A549 treated with ZK216348 at 1 μM for 4 hours (cell line): ENCODE measurements at places on chromosomes 2 and 18. TPM values are rescaled to one million over a fixed set of nuclear protein-coding genes. Genes with fewer than 3 reads are reported as not detected.

STON1 gene
- 0.31 to 0.48 TPM (median 0.40 TPM) in 5 replicates for total RNA-seq

FARP2 gene
- total RNA-seq: 15.1 to 30.1 TPM (median 27.0 TPM) in 5 replicates

MEP1B gene
- total RNA-seq: 0.09 TPM in 1 of 5 replicates, not detected in the others

XIRP2 gene
- not detected in 5 replicates for total RNA-seq

GAL3ST2 gene
- total RNA-seq: 0.20 to 0.46 TPM (median 0.33 TPM) in 5 replicates

NEB gene
- 0.11 to 0.50 TPM (median 0.24 TPM) in 5 replicates for total RNA-seq

ARL6IP6 gene
- total RNA-seq: 18.4 to 27.8 TPM (median 23.7 TPM) in 5 replicates

TXNDC2 gene
- total RNA-seq: 0.15 to 0.34 TPM (median 0.17 TPM) in 5 replicates

GALNT13 gene
- 7.2 to 15.2 TPM (median 10.7 TPM) in 5 replicates for total RNA-seq

CRYGC gene
- total RNA-seq: not detected in 5 replicates

HIBCH gene
- total RNA-seq: 10.7 to 17.2 TPM (median 12.4 TPM) in 5 replicates

SCYGR3 gene
- total RNA-seq: not detected in 5 replicates

DSG2 gene
- 36.3 to 69.7 TPM (median 60.3 TPM) in 5 replicates for total RNA-seq

IL1F10 gene
- total RNA-seq: not detected in 5 replicates

ARHGAP28 gene
- total RNA-seq: 0.08 to 0.43 TPM (median 0.11 TPM) in 3 of 5 replicates, not detected in the others

ANKRD30B gene
- total RNA-seq: not detected in 5 replicates

CCDC68 gene
- total RNA-seq: 3.3 to 6.5 TPM (median 4.0 TPM) in 5 replicates

CD207 gene
- total RNA-seq: not detected in 5 replicates
